ENCODE measurements at places on chromosomes 1 and 21.

GRCh38 chr1:116147972-116148371, 36.8 kb downstream of the MAB21L3 start:
- DNase-seq, result no peak

- DNase-seq, result no peak
Measured at GRCh38 chr1:160453443-160453842, 53.1 kb downstream of the VANGL2 start.

GRCh38 chr1:51442616-51443015, 76.5 kb downstream of the EPS15 start:
- DNase-seq, result no peak

DNA sequence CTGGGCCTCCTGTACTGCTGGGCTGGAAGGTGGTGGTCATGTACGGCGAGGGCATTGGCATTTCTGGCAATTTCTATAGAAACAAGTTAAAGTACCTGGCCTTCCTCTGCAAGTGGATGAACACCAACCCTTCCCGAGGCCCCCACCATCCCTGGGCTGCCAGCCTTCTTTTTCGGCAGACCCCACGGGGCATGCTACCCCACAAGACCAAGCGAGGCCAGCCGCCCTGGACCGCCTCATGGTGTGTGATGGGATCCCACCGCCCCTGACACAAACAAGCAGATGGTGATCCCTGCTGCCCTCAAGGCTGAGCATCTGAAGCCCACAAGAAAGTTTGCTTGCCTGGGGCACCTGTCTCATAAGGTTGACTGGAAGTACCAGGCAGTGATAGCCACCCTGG, 76.0 kb downstream of the NFASC start:
- DNase-seq, result no peak

GRCh38 chr1:3516911-3517675, 62.6 kb downstream of the ARHGEF16 start:
- no peak for DNase-seq

- DNase-seq, result no peak
Measured at GRCh38 chr1:96721053-96721415, 550 bp upstream of the PTBP2 start.

DNA sequence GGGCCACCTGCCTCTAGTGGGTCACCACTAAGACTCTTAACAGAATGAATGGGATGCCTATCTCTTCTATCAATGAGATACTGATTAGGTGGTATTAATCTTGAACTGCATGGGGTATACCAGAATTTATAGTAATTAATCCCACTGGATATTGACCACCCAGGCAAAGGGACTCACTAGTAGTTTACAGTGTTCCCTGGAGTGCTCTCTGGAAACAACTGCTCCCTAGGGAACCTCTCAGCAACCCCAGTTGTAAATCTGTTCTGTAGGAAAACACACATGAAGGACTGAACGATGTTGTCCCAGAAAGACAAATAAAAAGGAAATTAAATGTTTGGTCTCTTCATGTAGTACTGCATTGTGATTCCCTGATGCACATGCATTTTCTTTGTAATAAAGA, 430.5 kb downstream of the HLX start:
- no peak for DNase-seq

DNA sequence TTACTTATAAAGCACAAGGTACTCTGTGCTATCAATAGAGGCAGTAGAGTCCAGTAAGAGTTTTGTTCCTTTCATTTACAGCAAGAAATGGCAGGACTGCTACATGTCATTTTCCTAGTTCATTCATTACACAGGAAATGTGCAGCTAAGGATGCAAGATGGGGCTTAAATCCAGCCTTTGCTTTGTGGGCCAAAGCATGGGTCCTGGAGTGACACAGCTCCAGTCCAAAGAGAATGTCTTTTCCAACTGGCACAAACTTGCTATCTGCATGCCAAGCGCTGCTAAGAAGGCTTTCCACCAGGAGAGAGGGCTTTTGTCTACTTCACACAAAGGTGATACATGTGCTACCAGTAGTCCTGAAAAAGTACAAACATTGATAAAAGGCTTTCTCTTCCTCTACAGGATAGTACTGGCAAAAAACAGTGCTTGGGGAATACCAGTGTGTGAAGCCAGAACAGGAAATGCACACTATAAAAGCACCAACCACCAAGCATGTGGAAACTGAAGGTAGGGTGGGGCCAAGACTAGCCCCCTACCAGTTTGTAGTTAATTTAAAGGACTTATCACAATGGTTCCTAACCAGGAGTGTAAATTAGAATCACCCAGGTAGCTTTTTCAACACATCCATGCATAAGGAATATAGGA, 68.7 kb downstream of the ARID4B start:
- no peak for DNase-seq

DNA sequence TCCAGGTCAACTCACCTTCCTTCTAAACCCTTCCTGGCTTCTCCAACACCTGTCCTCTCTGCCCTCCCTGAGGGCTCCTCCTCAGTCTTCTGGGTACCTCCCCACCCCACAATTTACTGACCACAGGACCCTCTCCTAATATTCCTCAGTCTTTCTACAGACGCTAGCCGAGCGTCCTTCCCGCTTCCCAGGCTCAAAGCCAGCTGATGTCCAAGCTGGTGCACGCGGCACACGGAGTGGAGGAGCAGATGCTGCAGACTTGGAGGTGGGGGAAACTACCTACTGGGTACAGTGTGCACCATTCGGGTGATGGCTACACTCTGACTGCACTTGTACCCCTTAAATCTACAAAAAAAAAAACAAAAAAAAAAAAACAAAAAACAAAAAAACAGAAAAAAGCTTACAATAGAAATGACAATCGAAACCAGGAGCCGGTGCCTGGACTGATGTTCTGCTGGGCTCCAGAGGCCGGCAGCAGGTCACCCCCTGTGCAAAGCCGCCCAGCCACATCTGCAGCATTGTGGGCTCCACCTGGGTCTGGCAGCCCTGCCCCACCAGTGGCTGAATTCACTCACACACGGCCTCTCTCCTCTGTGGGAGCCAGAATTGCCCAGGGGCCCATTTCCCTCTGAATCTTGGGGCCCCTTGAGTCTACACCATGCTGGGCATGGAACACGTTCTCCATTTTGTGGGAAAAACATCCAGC, 7.0 kb downstream of the TRIM11 start:
- no peak for DNase-seq

- no peak for DNase-seq
Measured at GRCh38 chr1:29960156-29960755, 723.9 kb downstream of the PTPRU start.

DNA sequence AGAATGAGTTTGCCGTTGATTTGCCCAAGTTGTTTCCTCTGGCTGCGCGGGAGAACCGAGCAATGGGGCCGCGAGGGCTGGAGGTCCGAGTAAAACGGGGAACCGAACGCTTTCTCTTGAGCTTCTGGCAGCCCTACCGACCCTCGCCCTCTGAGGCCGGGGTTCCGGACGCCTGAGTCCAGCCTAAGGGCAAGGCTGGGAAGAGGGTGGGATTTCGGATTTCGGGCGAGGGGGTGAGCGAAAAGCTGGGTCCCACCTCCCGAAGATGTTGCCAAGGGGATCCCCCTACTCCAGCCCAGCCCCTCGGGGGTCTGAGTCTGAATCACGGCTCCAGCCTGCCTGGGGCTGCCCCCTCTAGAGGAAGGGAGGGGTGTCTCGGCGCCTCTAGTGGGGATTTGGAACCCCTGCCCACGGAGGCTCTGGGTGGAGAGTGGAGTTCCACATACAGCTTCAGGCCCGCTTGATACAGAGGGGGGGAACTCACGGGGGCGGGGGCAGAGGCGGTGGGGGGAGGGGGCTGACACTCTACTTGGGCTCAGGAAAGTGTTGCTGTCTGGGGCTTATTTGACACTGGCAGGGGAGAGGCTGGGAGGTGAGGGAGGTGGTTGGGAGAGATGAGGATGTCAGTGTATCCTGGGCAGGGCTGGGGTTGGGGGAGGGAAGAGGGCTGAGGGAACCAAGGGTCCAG, 617 bp downstream of the KIRREL1 start:
- no peak for DNase-seq

DNA sequence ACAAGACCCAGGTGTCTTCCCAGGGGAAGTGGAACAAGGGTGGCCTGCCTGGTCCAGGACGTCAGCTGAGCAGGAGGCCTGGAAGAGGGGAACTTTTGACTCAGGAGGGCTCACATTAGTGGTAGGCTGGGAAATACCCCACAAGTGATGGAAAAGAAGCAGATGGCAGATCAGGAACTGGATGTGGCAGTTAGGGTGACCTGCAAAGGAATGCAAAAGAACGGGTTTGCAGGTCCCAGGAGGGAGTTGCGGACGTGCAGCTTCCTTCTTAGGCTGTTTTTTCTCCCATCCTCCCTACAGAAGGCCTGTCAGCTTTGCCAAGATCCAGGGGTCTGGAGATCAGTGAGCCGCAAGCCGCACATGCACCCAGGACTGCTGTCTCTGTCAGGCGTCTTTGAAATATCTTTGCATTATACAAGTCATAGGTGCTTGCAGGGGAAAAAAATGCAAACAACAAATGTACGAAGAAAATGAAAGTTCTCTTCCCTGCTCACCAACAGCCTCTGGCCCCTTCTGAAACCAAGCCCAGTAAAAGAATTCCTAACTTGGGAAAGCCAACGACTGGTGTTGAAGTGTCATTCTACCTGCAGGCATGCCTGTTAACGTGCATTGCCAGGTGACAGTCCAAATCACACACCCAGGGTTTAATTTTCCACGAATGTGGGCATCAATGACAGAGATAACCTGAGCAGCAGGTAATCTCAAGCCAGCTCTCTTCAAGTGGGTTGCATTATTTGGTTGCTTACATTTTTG, 34.4 kb downstream of the NENF start:
- DNase-seq, result no peak

- DNase-seq, result no peak
Measured at GRCh38 chr1:181640956-181641355, 157.6 kb downstream of the CACNA1E start.

GRCh38 chr1:162466797-162467196, 30.8 kb upstream of the UHMK1 start:
- no peak for DNase-seq

GRCh38 chr1:42933060-42933586, 25.5 kb downstream of the SLC2A1 start:
- no peak for DNase-seq

GRCh38 chr1:2376931-2377672, 14.3 kb downstream of the MORN1 start:
- no peak for DNase-seq

DNA sequence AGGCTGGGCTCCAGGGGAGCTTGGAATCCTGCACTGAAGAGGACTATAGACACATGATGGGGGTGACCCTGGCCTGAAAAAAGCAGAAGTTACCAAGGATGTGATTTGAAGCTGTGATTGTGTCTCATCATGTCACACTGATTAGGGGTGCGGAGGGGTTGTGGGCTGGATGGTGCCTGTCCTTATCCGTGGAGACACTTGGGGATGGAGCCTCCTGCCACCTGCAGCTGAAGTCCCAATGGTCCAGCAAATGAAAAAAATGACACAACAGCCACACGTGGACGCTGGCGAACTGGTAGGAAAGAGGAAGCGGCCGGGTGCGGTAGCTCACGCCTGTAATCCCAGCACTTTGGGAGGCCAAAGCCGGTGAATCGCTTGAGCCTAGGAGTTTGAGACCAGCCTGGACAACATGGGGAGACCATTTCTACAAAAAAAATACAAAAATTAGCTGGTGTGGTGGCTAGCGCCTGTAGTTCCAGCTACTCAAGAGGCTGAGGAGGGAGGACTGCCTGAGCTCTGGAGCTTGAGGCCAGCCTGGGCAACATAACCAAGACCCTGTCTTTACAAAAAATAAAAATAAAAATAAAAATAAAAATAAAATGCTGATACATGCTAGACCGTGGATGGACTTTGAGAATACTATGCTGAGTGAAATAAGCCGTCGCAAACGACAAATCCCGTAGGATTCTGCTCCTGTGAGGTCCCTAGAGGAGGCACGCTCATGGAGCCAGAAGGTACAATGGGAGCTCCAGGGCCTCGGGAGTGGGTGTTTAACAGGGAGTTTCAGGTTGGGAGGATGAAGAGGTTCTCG, 838 bp upstream of the IBA57 start:
- DNase-seq, result no peak

- DNase-seq, result no peak
Measured at GRCh38 chr1:58933599-58933926, 149.7 kb upstream of the JUN start.

DNA sequence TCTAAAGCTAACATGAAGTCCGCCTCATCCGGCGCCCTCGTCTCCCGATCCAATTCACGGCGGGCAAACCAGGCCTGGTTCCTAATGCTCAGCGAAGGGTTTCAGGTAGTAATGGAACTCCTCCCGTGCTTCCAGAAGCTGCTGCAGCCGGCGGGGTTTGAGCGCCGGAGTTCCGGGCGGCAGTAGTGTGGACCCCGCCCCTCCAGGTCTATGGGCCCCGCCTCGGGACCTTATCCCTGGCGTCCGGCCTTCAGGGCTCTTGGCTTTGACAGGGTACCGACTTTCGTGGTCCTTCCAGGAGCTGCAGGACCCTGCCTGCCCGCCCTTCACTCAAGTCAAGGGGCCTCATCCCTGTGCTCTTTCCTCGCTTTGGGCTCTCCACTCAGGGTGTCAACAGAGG, 304.1 kb downstream of the FAM72C start:
- DNase-seq, result no peak

GRCh38 chr1:206590025-206590758, 22.1 kb downstream of the EIF2D start:
- DNase-seq, result no peak

DNA sequence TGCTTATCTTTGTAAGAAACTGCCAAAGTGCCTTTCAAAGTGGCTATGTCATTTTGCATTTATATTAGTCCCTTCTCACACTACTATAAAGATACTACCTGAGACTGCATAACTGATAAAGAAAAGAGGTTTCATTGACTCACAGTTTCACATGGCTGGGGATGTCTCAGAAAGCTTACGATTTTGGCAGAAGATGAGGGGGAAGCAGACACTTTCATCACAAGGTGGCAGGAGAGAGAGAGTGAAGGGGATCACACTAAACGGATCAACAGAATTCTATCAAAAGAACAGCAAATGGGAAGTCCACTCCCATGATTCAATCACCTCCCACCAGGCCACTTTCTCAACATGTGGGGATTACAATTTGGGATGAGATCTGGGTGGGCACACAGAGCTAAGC, 1352.0 kb upstream of the B3GALT2 start:
- no peak for DNase-seq

DNA sequence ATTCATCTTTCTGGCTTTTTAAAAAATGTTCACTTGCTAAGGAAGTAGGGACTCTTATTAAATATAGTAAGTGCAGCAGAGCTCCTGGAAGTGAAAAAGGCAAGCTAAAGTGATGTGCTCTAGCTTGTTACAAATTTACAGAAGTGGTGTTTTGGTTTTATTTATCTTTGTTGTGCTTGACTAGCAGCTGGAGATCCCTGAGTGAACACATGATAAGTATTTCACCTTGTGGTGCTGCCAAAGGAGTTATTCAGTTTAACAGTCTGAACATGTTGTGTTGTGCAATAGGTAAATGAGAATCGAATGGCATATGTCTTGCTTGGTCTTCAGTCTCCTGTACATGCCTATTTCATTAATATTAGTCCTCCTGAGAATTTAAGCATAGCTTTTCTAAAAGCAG, 315.7 kb downstream of the TPR start:
- no peak for DNase-seq
